ENCODE measurements at places on chromosomes 2 and 18.

DNA sequence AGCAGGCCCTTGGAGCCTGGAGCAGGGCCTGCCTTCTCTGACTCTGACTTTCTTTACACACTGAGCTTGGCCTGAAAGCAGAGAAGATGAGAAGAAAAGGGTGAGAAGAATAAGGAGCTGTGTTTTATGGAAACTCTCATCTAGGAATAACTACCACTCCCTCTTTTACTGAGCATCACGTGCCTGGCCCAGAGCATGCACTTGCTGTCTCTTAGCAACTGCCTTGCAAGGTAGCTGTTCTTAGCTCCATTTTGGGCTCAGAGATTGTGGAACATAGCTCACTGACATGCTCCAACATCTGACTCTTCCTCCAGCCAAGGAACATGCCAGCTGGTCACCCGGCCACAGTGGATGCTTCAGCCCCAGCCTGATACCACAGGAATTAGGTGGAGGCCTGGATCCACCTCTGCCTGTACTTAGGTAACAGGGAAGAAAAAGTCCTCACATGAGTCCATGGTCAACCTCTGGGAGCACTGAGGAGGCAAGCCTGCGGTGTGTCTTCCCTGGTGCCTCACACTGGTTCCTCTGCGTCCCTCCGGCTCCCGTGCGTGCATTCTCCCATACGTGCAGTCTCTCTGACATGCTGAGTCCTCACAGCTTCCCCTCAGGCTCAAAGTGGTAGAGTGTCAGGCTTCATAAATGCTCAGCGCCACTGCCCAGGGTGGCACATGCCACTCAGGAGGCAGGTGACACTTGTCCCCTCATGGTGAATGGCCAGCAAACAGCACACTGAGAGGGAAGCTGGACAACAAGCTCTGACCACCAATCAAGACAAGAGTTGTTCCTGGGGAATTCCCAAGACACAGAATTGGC, 35.7 kb downstream of the AMER3 start:
- no peak overlapping the region for H3K27ac ChIP-seq
- no peaks in the 10 kb centered on the region for H3K36me3 ChIP-seq

DNA sequence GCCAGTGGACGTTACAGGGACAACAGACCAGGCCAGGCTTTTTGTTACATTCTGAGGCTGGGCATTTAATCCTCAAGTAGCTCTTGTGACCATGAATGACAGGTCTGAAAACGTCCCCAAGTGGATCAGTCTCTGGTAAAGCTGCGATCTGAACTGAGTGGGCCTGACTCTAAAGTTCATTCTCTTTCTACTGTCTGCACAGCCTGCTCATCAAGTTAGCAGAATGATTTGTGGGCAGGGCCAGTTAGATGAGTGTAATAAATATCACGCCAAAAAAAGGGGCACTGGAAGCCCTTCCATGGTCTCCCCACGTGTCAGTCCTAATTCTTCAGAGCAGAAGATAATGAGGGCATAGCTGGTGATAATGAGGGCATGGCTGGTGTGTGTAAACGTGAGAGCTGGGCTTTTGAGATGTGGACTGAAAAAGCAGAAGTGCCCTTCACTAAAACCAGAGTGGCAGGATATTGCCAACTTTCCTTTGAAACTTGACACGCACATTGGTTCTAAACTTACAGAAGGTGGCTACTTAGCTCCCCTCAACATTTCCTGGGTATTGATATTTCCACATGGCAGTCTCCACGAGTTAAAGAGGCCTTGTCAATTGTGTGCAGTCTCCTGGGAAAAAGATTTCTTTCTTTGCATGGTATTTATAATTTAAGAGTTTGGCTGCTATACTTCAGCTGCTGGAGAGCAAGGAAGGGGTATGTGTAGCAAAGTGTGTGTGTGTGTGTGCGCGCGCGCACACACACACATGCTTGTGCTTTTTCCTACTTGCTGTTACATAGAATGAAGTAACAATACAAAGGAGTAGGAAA, 72.7 kb upstream of the LYPD6B start:
- no peak overlapping the region for H3K27ac ChIP-seq
- peaks cover 4% of the 10 kb centered on the region for H3K4me1 ChIP-seq
- DNase-seq = no peak
- H3K4me3 ChIP-seq = no peak overlapping the region
- no peaks in the 10 kb centered on the region for H3K36me3 ChIP-seq

GRCh38 chr2:127142663-127143630, 36.0 kb upstream of the BIN1 start:
- no peaks in the 10 kb centered on the region for H3K4me1 ChIP-seq
- no peaks in the 10 kb centered on the region for H3K36me3 ChIP-seq
- no peak overlapping the region for H3K4me3 ChIP-seq
- no peak for DNase-seq
- H3K27ac ChIP-seq = no peak overlapping the region

DNA sequence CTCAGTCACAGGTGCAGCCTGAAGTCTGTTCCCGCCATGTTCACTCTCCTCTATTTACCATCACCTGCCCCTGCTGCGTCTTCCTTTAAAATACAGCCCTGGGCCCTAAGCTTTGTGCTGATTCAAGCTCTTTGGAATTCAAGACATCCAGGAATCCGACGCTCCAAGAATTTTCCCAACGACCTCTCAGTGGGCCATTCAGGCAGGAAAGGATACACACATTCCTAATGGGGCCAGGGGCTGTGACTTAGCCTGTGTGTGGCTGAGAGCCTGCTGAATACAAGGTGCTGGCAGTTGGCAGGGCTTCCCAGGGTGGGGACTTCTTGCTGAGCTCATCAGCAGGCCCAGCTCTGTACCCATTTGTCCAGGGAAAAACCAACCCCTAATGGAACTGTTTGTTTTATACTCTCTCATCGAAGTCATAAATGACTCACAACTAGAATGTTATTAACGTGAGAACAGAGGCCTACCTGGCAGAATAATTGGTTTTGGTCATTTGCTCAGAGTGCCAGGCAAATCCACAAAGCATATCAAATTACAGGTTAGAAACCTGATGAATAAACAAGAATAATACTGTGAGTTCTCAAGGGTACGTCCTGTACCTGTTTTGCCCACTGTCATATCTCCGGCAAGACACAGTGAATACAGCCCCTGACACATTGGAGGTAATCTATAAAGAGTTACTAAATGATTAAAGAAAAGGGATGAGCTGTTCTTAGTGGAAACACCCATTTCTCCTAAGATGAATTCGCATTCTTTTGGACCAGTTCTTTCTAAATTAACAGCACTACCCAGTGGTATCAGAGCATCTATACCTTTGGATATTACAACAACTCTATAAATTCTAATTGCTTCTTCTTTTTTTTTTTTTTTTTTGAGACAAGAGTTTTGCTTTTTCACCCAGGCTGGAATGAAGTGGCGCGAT, 12.6 kb upstream of the KCMF1 start:
- H3K4me1 ChIP-seq = peaks cover 11% of the 10 kb centered on the region
- H3K4me3 ChIP-seq = no peak overlapping the region
- H3K36me3 ChIP-seq = peaks cover 9% of the 10 kb centered on the region
- no peak overlapping the region for H3K27ac ChIP-seq
- no peak for DNase-seq

DNA sequence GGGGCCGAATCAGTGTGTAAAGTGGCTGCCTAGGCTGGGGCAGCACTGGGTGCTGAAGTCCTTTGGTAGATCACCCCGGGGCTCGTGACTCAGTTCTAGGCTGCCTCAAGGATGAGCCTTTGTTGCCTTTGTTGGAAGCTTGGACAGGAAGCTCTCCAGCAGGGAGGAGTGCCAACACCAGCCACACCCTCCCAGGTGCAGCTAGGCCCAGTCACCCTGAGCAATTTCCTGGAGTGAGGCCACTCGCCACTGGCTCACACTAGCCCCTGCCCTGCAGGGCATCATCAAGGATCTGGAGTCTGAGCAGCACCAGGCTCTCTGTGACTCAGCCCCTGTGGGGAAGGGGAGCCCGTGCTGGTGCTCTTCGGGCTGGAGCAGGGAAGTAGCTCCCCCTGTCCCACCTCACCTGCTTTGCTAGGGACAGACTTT, 6.7 kb upstream of the SDC1 start:
- no peaks in the 10 kb centered on the region for H3K4me1 ChIP-seq
- H3K4me3 ChIP-seq = no peak overlapping the region
- H3K27ac ChIP-seq = no peak overlapping the region
- peaks cover 85% of the 10 kb centered on the region for H3K27me3 ChIP-seq
- H3K36me3 ChIP-seq = no peaks in the 10 kb centered on the region

- H3K4me3 ChIP-seq = no peak overlapping the region
- no peaks in the 10 kb centered on the region for H3K27me3 ChIP-seq
- DNase-seq = no peak
- H3K27ac ChIP-seq = peak overlapping the region; percentile 5
- H3K4me1 ChIP-seq = no peaks in the 10 kb centered on the region
Observed at GRCh38 chr2:86482034-86482433, 40.9 kb downstream of the KDM3A start.

- peaks cover 7% of the 10 kb centered on the region for H3K4me1 ChIP-seq
- H3K27ac ChIP-seq = no peak overlapping the region
- no peak for DNase-seq
- H3K4me3 ChIP-seq = no peak overlapping the region
Observed at GRCh38 chr2:100274566-100275199, 47.6 kb downstream of the LONRF2 start.

- no peak overlapping the region for H3K27ac ChIP-seq
- no peaks in the 10 kb centered on the region for H3K36me3 ChIP-seq
- no peaks in the 10 kb centered on the region for H3K27me3 ChIP-seq
- no peak overlapping the region for H3K4me3 ChIP-seq
- no peak for DNase-seq
Observed at GRCh38 chr2:123746006-123746405, 279.1 kb upstream of the CNTNAP5 start.

DNA sequence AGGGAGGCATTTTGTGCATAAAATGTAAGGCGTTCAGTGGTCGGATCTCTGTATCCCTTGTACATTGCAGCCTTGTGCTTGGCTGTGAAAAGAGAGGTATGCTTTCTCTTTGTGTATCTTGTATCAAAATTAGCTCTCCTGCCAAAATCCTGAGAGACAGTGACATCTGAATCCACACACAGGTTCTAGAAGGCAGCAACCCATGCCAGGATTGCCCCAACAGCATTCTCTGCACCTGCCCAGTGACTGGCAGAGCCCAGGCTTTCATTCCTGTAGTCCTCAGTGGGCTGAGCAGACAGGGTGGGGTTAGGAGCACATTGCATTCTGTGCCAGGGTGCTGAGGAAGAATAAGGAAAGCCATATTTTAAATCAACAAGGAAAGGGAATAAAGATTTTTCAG, 740.3 kb upstream of the RAB6C start:
- H3K4me3 ChIP-seq = no peak overlapping the region
- no peak for DNase-seq
- no peaks in the 10 kb centered on the region for H3K27me3 ChIP-seq

GRCh38 chr2:128444816-128445522, 126.3 kb upstream of the HS6ST1 start:
- no peaks in the 10 kb centered on the region for H3K36me3 ChIP-seq
- H3K4me1 ChIP-seq = no peaks in the 10 kb centered on the region
- no peak overlapping the region for H3K4me3 ChIP-seq
- H3K27ac ChIP-seq = no peak overlapping the region
- DNase-seq = no peak
- H3K27me3 ChIP-seq = peaks cover 47% of the 10 kb centered on the region
